ENCODE measurements at places on chromosomes 13 and 19.

GRCh38 chr13:51111997-51112396 lies 923 bp upstream of the C13orf42 start:
- DNase-seq, result no peak

- DNase-seq, result peak; percentile 84
Measured at GRCh38 chr19:2332341-2333026, 4.0 kb downstream of the SPPL2B start.

DNA sequence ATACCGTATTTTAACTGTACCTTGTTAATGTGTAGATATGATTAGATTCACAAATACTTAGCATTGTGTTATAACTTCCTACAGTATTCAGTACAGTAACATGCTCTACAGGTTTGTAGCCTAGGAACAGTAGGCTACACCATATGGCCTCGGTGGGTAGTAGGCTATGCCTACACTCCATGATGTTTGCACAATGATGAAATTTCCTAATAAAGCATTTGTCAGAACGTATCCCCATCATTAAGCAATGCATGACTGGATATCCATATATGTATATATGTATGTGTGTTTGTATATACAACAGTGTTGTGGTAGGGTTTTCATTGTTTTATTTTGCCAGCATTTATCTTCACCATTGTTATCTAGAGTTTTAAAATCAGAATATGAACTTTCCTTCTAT lies 119.4 kb downstream of the SLC7A1 start:
- DNase-seq, result no peak

DNA sequence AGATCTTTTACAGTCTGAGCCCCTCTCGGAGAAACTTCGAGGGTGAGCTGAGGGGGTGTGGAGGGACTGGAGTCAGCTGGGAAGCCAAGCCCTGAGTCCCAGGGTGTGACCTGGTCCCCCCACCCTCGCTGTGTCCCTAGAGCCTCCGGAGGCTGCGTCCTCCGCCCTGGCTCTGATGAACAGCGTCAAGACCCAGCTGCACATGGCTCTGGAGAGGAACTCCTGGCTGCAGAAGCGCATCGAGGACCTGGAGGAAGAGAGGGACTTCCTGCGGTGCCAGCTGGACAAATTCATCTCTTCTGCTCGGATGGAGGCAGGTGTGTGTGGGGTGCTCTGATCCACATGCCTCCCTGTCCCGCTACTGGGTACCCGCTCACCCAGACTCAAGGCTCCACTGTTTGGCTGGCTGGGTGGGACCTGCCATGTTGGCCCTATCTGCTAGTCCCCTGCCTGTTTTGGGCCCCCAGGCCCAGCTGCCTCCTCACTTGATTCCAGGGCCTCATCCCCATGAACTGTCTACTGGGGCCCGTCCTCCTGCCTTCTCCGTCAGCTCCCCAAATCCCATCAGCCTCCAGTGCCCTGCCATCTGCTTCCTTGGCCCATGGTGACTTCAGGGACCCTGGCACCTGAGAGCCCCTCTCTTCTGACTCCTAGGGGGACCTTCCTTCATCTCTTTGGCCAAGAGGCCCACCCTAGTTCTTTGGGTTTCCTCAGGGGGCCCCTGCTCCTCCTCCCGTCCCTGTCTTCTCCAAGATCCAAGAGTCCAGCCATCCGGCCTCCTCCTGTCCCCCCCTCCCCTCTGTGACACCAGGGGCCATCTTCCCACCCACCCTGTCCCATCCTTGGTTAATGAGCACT lies 1.5 kb downstream of the CCDC106 start:
- DNase-seq, result no peak

DNA sequence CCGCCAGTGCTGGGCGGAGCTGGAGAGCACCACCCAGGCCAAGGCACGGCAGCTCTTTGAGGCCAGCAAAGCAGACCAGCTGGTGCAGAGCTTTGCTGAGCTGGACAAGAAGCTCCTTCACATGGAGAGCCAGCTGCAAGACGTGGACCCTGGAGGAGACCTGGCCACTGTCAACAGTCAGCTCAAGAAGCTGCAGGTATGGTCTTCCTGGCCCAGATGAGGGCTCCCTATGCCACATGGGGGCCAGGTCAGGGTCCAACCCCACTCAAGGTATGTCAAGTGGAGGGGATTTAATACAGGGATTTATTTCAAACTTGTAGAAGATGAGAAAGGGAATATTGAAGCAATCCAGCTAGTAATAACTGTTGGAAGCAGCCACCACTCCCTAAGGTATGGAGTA lies 42.5 kb upstream of the SHKBP1 start:
- DNase-seq, result no peak

GRCh38 chr19:12867120-12868099 lies 13.8 kb downstream of the DNASE2 start:
- DNase-seq, result peak; percentile 72

DNA sequence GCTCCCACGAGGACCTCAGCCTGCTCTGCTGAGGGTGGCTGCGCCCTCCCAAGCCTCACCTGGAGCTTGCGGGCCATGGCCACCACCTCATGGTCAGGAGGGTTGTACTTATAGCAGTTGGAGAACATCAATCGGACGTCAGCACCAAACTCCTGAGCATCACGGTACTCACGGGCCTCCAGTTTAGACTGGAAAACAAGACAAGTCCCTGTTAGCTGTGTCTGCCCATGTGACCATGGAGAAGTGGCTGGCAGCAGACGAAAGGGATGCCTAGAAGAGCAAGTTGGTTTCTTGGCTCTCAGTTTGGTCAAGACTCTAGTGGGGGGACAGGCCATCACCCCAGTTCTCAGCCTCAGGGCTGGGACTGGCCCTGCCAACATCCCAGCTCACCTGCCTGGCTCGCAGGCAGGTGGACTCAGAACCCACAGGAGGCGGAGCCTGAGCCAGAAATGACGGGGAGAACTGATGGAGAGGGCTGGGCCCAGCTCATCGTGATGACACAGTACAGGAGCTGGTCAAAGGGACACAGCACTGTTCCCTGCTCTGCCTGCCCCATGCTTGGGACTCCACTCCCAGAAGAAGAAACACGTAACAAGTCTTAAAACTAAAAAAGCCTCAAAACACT lies 31.2 kb upstream of the EPHX3 start:
- DNase-seq, result no peak

DNA sequence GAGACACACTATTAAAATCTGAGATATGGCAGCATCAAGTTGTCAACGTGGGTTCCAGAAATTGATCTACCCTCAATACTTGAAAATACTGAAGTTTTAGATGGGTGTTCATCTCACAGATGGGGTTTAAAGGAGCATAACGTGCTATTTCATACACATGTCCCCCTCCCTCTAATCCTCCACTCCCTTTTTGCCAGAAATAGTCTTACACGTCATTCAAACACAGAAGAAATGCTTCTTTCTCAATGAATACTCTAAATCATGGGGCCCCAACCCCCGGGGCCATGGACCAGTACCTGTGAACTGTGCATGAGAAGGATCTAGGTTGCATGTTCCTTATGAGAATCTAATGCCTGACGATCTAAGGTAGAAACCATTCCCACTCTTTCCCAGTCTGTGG lies 19.6 kb downstream of the KLF12 start:
- DNase-seq, result no peak

- no peak for DNase-seq
Measured at GRCh38 chr19:10660346-10660745, 6.2 kb downstream of the ILF3 start.

DNA sequence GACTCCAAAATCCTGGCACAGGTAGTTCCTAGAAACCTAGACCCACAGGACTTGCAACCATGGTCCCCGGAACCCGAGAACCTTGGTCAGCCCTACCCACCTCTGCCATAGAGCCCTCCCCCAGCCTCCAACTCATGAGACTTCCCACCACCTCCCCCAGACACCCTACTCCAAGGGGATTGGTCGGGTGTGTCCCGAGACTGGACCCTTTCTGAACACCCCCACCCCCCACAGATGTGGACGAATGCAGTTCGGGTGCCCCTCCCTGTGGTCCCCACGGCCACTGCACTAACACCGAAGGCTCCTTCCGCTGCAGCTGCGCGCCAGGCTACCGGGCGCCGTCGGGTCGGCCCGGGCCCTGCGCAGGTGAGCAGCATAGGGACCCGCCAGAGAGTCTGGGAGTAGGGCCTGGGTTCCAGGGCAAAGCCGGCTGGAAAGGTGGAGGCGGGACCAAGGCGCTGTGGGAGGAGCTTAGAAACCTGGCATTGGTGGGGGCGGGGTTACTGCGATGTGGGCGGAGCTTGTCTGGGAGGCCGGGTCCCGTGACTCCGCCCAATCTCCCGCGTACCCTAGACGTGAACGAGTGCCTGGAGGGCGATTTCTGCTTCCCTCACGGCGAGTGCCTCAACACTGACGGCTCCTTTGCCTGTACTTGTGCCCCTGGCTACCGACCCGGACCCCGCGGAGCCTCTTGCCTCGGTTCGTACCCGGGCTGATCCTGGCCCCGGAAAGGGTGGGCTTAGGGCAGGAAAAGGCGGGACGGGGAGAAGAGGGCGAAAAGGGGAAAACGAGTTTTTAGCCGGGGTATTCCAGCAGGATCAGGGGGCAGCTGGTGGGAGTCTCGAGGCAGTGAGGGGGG lies 11.9 kb downstream of the LTBP4 start:
- DNase-seq, result peak; percentile 74

DNA sequence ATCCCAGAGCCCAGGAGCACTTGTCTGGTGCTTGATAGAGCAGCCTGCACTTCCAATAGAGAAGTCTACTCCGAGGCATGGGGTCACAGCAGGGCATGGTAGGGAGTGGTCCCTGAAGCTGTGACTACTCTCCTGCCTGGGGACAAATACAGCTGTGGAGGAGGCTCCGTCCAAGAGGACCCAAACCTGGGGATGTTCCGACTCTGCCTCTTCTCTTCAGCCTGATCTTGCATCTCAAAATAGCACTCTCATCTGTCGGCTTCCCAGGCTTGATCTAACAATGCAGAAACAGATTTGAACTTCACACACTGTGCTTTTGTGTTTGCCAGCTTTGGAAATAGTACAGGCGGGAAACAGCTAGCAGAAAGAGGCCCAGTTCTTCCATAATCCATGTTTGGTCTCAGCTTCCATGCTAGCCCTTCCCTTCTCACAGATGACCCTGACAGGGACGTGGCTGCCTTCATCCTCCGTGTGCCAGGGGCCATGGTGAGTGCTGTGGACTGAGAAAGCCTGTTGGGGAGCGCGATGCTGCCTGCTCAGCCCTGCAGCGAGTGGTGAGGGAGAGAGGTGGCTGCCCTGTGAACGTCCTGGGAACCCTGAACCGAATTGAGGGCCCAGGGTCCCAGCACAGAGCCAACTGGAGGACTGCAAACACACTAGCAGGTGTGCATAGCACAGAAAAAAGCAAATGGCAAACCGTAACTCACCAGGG lies 150.3 kb upstream of the GPR12 start:
- no peak for DNase-seq

GRCh38 chr13:79995334-79995733 lies 345.6 kb downstream of the SPRY2 start:
- DNase-seq, result no peak

DNA sequence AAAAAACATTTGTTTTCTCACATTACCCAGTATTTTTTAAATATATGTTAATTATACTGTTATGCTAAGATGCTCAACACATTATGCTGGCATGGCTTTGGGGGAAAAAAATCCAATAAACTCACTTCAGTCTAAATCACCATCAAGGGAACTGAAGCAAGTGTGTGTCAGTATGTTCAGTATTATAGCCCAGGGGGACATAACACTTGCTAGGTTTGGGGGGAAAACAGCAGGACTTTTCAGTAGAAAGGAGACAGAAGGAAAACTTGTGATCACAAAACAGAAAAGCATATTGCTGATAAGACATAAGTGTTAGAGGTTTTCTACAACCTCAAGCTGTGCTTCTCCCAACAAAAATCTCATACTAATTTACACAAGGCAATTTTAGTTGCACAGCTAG lies 1759.9 kb upstream of the PCDH20 start:
- no peak for DNase-seq

DNA sequence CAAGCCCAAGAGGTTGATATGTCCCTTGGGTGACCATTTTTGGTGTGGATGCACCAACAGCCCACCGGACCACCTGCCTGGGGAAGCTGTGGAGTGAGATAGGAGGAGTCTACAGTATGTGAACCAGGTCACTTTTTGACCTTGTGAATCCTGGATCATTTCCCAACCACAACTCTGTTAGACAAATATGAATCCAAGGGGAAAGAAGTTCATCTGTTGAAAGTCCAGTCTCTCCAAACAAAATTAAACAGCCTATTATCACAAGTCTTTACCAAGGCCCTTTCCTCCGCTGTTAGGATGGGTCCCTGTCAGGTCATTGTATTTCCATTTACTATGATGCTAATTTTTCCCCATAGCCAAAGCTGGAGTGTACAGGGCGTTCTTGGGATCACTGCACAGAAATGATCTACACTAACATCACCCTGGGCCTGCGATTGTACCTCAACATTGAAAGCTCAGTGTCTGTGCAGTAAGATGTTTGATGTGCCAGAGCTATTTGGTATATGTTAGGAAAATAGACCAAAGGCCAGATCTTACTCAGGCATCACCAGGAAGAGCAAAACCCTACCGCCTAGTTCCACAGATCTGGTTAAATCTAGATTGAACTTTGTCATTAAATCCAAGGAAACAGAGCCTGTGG lies 117.1 kb downstream of the STARD13 start:
- DNase-seq, result no peak

DNA sequence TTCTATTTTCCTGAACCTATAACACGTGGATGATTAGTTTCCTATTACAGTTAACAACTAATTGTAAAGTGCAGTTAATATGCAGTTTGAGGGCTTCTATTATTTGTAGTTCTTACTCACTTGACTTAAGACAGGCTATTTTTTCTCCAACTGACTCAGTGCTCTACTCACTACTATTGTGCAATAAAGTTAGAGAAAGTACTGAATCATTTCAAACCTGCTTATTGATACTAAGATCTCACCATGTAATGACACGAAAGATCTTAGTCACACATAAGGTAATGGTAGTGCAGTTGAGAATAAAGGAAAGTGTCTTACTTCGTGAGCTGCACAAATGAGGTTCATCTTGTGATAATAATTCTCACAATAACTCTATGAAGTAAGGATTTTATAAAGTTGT lies 22.8 kb upstream of the ITM2B start:
- no peak for DNase-seq

GRCh38 chr13:64272681-64273080 lies 2857.0 kb upstream of the PCDH20 start:
- no peak for DNase-seq

GRCh38 chr19:39874404-39874803 lies 28.2 kb upstream of the FBL start:
- no peak for DNase-seq

GRCh38 chr19:32131005-32131404 lies 214.4 kb upstream of the ZNF507 start:
- DNase-seq, result no peak

GRCh38 chr19:18422530-18423191 lies 3.5 kb downstream of the SSBP4 start:
- no peak for DNase-seq

GRCh38 chr13:91017031-91017668 lies 330.3 kb upstream of the MIR17HG start:
- DNase-seq, result no peak

GRCh38 chr13:51778392-51778791 lies 25.6 kb downstream of the DHRS12 start:
- DNase-seq, result no peak
